ENCODE measurements at places on chromosomes 3 and 15. TPM values are rescaled to one million over a fixed set of nuclear protein-coding genes. Genes with fewer than 3 reads are reported as not detected.

DNA sequence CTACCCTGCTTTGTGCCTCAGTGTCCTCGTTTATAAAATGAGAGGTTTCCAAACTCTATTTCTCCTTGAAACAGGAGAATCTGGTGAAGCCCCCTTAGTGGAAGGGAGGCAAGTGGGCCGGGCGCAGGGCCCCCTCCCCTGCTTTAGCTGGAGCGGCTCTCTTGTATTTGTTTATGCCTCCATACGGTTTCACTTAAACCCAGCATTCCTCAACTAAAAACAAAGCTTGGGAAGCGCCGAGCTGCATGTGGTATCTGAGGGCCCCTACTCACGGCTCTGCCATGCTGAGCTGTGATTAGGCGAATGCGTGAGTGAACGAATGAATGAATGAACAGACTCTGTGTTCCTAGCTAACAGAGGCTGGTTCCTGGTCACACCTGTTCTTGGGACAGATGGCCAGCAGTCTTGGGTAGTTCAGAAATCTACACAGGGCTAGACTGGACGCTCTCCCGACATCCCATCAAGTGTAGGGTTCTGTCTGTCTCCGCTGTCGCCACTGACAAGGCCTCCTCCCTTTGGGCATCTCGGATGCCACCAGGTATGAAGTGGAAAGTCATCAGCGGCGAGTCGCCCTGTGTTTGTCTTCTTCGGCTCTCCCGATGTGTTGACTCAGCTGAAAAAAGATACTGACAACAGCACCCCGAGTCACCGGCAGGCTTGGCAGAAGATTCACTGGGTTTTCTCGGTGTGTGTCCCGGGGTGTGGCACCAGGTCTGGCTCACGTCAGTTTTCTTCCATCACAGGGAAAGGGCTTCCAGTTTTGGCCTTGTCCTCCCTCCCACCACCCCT, 42.4 kb upstream of the VPS8 start:
- H3K27ac ChIP-seq = no peak overlapping the region
- H3K27me3 ChIP-seq = no peaks in the 10 kb centered on the region
- no peak overlapping the region for H3K4me3 ChIP-seq
- peaks cover 15% of the 10 kb centered on the region for H3K4me1 ChIP-seq

- DNase-seq = no peak
- no peaks in the 10 kb centered on the region for H3K4me1 ChIP-seq
- no peaks in the 10 kb centered on the region for H3K36me3 ChIP-seq
- no peak overlapping the region for H3K4me3 ChIP-seq
Measured at GRCh38 chr3:186152889-186153292, 44.0 kb upstream of the ETV5 start.

DNA sequence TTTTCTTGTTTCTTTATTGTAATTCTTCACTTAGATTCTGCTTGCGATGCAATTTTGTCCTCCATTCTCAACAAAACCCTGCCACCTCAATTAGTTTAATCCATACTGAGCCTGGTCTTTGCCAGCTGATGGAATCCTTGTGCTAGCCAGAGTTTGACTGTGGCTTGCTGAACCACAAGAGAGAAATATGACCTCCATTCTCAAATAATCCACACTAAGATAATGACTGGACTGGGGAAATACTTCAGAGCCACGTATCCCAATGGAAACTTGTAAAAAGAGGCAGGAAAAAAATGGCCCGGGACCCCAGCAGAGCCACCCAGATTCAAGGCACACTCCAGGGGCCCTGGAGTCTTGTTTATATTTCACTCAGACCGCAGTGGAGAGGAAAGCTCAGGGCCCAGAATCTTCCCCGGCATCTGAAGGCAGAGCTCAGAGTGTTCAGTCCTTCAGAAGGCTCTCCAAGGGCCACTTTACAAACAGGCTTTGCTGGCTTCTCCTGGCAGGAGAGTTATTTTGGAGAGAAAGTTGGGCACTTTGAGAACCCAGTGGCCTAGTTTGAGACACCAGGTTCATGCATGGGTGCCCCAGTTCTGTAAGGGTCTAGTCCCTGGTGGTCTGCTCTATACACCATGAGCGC, 62.7 kb downstream of the SSUH2 start:
- no peak for DNase-seq
- H3K4me1 ChIP-seq = no peaks in the 10 kb centered on the region
- no peak overlapping the region for H3K4me3 ChIP-seq
- no peaks in the 10 kb centered on the region for H3K27me3 ChIP-seq
- no peaks in the 10 kb centered on the region for H3K36me3 ChIP-seq

DNA sequence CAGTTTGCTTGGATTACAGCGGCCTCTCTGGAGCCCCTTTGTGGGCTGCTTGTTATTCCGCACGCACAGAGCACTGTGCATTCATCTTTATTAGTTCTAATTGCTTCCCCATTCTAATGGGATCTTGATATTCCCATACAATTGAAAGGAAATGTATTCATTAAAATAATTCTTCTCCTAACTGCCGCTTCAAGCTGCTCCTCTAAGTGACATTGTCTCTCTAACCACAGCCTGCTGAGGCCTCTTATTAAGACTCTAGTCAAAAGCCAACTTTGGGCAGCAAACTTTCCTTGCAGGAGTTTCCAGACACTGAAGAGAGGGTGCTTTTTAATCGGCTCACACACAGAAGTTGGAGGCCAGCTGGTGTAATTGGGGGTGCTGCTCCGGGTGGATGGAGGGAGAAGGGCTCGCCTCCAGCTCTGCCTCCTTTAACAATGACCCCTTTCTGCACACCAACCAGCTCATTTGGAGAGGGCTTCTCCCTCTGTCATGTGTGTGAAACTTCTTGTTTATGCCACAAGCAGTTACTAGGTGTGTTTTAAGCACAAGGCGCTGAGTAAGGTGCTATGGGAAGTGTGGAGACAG, 5.6 kb upstream of the MAGEF1 start:
- no peaks in the 10 kb centered on the region for H3K36me3 ChIP-seq
- peaks cover 19% of the 10 kb centered on the region for H3K4me1 ChIP-seq
- H3K27ac ChIP-seq = peak overlapping the region; percentile 86
- H3K4me3 ChIP-seq = no peak overlapping the region
- no peak for DNase-seq

DNA sequence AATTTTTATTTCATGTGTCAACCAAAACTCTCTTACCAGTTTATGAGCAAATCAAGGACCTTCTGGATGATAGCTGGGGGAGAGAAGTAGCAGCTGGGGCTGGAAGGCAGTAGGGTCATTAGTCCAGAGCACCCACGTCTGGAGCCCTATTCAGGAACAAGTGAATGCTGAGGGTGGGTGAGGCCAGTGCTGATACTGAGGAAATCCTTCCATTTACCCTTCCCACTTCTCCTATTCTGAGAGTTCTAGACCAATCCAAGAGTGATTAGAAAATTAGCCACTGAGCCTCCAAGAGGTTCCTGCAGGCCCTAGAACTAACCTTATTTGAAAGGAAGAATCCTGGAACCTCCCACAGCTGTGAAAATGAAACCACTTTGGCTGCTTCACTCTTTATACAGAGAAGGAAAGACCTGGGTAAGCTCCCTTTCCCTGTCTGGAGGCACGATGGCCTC, 46.2 kb upstream of the VILL start:
- H3K4me3 ChIP-seq = no peak overlapping the region
- H3K27ac ChIP-seq = no peak overlapping the region
- H3K27me3 ChIP-seq = no peaks in the 10 kb centered on the region
- no peaks in the 10 kb centered on the region for H3K36me3 ChIP-seq

DNA sequence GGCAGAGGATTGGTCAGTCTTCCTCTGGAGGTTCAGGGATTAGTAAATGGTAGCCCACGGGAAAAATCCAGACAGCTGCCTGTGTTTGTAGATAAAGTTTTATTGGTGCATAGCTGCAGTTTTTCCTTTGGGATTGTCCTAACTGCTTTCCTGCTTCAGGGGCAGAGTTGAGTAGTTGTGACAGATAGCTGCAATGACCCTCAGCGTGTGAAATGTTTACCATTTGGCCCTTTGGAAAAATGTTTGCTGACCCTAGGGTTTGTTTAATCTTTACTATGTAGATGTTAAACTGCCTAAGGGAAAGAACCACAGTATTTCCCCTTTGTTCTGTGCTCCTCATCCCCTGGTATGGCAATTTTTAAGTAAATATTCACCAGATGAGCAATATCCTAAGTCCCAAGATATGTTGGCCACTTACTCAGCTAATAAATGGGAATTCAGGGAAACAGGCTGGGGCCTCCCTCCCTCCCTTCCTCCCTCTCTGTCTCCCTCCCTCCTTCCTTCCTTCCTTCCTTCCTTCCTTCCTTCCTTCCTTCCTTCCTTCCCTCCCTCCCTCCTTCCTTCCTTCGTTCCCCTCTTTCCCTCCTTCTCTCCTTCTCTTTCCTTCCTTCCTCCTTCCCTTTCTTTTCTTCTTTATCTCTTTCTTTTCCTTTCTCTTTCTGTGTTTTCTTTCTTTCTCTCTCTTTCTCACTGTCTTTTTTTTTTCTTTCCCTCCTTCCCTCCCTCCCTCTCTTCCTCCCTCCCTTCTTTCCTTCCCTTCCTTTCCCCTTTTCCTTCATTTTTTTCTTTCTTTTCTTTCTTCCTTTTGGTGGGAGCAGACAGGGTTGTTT, 234.6 kb upstream of the BHLHE40 start:
- no peak overlapping the region for H3K4me3 ChIP-seq
- no peaks in the 10 kb centered on the region for H3K36me3 ChIP-seq
- no peaks in the 10 kb centered on the region for H3K27me3 ChIP-seq
- no peak overlapping the region for H3K27ac ChIP-seq
- DNase-seq = no peak
- no peaks in the 10 kb centered on the region for H3K4me1 ChIP-seq

DNA sequence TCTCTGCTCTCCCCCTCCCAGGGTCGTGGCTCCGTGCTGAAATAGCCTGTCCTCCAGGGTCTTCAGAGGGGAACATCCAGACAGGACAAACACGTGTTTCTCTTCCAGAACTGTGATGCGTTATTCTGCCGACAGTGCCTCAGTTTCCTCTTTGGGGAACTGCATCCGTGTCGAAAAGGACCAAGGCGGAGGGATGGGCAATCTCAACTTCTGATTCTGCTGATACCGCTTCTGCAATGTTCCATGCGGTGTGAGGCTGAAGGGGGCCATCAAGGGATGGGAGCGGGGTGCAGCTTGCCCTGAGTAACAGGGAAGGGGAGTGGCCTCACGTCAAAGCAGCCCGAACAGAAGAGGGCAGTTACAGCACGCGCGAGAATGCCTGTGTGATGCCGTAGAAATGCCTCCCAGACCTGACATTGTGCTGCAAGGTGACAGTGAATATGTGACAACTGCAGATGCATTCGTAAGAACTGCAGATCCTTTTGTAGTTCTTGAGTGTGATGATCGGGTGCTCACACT, 275.7 kb downstream of the SHQ1 start:
- peaks cover 7% of the 10 kb centered on the region for H3K4me1 ChIP-seq
- H3K27ac ChIP-seq = no peak overlapping the region
- DNase-seq = no peak
- H3K36me3 ChIP-seq = no peaks in the 10 kb centered on the region

GRCh38 chr3:39755100-39755499, 54.3 kb upstream of the MYRIP start:
- DNase-seq = no peak
- no peak overlapping the region for H3K27ac ChIP-seq
- H3K4me1 ChIP-seq = peaks cover 26% of the 10 kb centered on the region
- H3K4me3 ChIP-seq = no peak overlapping the region

DNA sequence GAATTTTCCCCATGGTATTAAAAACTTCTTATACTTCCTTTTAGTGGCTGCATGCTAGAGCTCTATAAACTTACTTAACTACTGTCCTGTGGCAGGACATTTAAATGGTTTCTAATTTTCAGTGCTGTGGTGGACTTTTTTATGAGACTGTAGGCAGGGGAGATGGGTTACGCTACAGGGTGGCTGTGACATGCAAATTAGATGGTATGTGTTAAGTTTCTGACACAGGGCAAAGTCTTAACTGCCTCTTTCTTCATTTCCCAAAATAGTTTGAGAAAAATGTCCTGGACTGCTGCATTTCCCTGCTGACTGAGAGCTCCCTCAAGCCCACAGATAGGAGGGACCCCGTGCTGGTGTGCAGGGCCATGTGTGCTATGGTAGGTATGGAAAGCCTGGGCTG, 22.0 kb downstream of the TGM4 start:
- no peak overlapping the region for H3K27ac ChIP-seq
- H3K36me3 ChIP-seq = no peaks in the 10 kb centered on the region
- no peak for DNase-seq
- H3K4me3 ChIP-seq = no peak overlapping the region
- no peaks in the 10 kb centered on the region for H3K4me1 ChIP-seq
- no peaks in the 10 kb centered on the region for H3K27me3 ChIP-seq

DNA sequence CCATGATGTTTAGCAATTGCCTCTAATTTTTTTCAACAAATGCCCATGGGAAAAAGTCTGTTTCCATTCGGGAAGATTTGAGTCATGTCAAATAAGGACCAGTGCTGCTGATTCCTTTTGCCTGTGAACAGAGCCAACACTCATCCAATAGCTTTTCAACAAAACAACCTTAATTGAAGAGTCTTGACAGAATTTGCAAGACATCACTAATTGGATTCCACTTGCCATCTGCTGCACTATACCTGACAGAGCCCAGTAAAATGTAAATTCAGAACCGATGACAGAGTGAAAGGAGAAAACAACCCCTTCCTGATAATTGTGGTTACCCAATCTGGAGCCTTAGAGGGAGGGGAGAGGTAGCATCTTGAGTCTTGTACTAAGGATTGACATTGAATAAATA, 426.7 kb downstream of the AGBL1 start:
- no peak for DNase-seq
- no peak overlapping the region for H3K27ac ChIP-seq
- H3K36me3 ChIP-seq = no peaks in the 10 kb centered on the region
- H3K4me3 ChIP-seq = no peak overlapping the region
- no peaks in the 10 kb centered on the region for H3K27me3 ChIP-seq

DNA sequence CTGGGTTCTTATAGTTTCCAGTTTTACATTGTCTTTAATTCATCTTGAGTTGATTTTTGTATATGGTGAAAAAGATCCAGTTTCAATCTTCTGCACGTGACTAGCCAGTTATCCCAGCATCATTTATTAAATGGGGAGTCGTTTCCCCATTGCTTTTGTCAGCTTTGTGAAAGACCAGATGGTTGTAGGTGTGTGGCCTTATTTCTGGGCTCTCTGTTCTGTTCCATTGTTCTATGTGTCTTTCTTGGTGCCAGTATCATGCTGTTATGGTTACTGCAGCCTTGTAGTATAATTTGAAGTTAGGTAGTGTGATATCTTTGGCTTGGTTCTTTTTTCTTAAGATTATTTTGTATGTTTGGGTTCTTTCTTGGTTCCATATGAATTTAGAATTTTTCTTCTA, 432.2 kb downstream of the UNC13C start:
- no peak overlapping the region for H3K4me3 ChIP-seq
- no peaks in the 10 kb centered on the region for H3K36me3 ChIP-seq
- H3K4me1 ChIP-seq = no peaks in the 10 kb centered on the region
- H3K27me3 ChIP-seq = no peaks in the 10 kb centered on the region
- no peak for DNase-seq
- H3K27ac ChIP-seq = no peak overlapping the region

The CPB1 gene
- total RNA-seq = 0.51 TPM

The GBE1 gene
- 12.3 TPM for total RNA-seq

The RARRES1 gene
- total RNA-seq = 0.58 TPM

The COL8A1 gene
- 1.8 TPM for total RNA-seq

The CCR2 gene
- not detected for total RNA-seq

The VILL gene
- 16.0 TPM for total RNA-seq
